ENCODE measurements at places on chromosomes 7 and 10.

DNA sequence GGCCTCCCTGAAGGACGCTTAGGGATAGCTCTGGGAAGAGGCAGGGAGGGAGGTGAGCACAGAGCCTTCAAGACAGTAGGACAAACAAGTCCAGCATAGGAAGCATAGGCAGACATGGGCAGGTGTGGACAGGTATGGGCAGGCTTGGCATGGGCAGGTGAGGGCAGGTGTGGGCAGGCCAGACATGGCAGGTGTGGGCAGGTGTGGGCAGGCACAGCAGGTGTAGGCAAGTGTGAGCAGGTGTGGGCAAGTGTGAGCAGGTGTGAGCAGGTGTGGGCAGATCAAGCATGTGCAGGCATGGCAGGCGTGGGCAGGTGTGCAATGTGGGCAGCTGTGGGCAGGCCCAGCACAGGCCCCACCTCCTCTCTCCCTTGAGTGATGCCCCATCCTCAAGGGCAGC lies 148.8 kb upstream of the ZMIZ1 start:
- DNase-seq, result no peak

- DNase-seq, result no peak
These were observed 56.0 kb upstream of the DDC start for GRCh38 chr7:50621206-50621605.

DNA sequence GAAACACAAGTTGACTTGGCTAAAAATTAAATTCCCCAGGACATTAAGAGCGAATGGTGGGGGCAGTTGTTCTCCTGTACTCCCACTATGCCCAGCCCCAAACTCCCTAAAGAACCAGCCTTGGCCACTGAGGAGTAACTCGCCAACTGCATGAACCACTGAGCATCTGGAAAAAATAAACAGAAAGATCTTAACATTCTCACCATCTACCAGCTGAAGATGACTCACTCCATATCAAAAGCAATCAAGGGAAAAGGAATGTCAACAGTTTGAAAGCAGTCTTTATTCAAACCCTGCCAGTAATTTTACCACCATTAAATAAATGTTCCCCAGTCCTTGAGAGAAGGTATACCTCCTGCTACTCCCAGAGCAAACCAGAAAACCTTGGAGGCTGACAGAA lies 45.4 kb downstream of the CTTNBP2 start:
- DNase-seq, result no peak

DNA sequence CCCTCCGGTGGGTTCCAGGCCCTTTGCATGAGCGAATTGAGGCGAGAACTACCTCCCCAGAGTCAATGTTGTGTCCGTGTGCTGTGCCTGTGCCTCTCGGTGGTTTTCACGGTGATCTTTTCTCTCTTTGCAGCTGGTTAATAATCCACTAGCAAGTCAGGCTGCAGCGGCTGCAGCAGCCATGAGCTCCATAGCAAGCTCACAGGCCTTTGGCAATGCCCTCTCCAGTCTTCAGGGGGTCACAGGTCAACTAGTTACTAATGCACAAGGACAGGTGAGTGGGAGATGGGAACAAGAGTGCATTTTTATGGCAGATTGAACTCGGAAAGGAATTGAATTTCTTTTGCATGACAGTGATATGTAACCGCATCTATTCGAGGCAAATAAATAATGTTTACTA lies 159.7 kb upstream of the YAE1 start:
- DNase-seq, result no peak

DNA sequence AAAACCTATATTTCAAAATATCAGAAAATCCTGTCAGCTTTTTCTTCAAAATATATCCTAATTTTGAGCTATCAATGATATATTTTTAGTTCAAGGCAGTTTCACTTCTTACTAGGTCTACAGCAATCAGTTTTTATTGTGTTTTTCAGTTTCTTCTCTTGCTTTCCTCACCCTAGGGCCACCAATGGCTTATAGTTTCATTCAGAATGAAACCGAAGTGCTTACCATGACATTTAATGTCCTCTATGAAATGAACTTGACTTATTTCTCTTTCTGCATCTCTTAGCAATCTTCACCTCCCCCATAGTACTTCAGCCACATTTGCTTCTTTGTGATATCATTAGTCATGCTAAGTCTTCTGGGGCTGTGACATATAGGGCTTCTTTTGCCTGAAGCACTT lies 100.3 kb downstream of the ARL5B start:
- no peak for DNase-seq

DNA sequence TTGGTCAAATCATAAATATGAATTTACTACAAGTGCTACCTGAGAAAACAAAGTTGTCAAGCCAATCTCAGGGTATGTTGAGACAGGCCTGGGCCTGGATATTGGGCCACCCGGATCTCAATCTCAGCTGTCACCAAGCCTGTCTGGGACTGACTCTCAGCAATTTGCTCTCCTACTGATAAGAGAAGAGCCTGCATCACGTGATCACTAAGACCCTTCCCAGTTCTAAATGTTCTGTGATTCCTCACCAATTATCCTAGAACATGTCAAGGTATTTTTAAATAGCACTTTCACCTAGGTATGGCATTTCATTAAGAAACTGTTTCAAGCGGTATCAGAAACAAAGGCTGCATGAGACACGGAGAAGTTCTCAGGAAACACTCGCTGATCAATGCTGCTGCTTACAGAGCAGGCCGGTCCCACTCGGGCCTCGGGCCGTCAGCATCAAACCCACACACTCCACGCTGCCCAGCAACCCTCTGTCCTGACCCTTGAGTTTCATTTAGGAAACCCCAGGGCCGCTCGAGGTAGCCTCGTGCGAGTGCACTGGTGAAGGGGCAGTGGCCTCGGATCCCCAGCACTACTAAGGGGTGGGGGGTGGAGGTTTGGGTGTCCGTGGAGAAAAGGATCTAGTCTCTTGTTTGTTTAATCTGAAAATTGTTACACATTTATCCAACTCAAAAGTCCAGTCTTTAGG lies 4.1 kb downstream of the KLF6 start:
- DNase-seq, result no peak

GRCh38 chr7:81902536-81902935 lies 132.7 kb upstream of the HGF start:
- DNase-seq, result no peak

DNA sequence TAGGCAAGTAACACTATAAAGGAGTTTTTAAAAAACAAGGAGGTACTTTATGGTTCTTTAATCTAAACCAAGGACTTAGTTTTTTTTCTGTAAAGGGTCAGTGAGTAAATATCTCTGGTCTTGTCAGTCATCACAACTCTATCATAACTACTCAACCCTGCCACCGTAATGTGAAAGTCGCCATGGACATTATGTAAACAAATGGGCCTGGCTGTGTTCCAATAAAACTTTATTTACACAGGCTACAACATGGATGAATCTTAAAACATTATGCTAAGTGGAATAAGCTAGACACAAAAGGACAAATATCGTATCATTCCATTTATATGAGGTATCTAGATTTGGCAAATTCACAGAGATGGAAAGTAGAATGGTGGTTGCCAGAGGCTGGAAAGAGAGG lies 60.8 kb upstream of the SP4 start:
- DNase-seq, result no peak

GRCh38 chr10:74164716-74165529 lies 13.9 kb downstream of the ADK start:
- no peak for DNase-seq

GRCh38 chr10:72334196-72334824 lies 20.4 kb downstream of the DNAJB12 start:
- DNase-seq, result no peak

- no peak for DNase-seq
These were observed 145.1 kb upstream of the MEOX2 start for GRCh38 chr7:15831606-15832005.

DNA sequence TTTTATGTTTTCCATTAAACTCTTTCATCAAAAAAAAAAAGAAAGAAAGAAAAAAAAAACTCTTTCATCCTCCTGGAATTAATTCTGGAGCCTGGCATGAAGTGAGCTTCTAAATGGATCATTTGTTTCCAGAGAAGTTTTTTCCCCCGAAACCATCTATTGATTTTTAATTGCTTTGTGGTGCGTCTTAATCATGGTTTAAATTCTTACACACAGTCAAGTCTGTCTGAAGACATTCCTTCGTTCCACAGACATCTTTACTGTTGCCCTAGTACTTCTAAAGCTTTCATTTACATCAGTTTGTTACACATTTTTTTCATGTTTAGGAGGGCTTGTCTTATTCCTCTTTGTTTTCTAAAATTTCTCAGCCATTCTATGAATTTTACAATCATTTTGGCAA lies 493.4 kb upstream of the FOXK1 start:
- no peak for DNase-seq

DNA sequence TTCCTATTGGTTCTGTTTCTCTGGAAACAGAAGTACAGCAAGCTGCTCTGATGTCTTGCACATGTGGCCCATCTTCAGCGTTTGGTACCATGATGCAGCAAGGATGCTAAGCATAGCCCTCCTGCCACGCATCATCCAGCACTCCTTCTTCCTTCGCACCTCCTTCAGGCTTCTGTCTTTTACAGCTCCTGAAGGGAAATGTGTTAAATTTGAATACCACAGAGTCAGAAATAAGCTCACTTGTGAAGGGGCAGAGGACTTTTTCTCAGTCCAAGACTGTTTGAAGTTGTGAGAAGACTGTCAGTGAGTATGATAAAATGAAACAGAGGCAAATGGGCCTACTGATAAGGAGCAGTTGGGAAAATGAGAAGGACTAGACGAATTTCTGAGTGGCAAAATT lies 20.7 kb downstream of the TSPAN13 start:
- DNase-seq, result no peak

GRCh38 chr10:26802527-26802926 lies 58.2 kb downstream of the ABI1 start:
- DNase-seq, result no peak

GRCh38 chr10:101828766-101829551 lies 10.7 kb upstream of the OGA start:
- DNase-seq, result no peak

DNA sequence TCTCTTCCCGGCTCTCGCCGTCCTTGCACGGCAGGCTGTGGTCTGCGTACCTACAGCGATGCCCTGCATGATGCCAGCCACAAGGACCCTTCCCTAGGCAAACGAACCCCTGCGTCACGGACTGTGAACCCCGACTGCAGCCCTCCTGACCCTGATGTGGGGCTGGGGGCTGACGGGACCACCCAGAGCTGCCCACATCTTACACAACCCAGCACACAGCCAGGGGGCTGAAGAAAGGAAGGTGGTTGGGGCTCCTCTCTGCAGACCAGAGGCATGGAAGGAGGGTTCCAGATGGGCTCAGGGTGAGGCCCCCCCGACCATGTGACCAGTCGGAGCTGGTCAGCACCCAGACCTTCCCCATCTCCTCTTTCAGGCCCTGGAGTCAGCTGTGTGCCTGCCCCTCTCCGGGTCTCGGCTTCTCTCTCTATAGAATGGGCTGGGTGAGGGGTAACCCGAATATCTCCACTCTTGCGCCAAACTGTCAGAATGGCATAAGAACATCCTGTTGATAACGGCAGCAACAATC lies 41.4 kb downstream of the EBF3 start:
- DNase-seq, result no peak

DNA sequence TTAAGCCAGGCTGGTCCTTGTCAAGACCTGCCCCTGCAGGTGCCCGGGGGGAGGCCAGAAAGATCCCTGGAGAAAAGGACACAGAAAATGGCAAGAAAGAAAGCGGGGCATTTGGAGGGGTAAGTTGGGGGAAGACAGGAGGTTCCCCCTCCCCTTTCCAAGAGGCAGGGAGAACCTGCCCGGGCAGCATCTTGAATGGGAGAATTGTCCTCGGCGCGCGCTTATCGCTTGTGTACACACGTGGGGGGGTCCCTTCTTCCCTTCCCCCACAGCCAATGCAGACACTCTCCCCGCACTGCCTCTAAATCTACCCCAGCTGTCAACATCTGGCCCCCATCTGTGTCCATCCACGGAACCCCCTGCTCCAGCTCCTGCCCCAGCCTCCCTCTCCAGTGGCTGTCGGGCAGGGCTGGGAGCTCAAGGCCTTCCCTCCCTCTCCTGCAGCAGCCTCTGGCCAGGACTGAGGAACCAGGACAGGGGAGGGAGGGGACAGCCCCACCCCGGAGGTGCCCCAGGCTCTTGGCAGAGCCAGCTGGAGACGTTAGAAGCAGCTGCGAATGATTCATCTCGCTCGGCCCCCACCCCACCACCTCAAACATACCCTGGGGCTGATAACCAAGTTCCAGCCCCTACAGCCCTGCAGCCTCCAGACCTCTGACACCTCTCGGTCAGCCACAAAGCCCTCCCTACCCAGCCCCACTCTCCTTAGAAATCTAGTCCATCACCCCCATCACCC lies 25.3 kb downstream of the EPHB4 start:
- peak; percentile 80 for DNase-seq

- no peak for DNase-seq
These were observed 2.6 kb downstream of the NPTX2 start for GRCh38 chr7:98619450-98620321.

- no peak for DNase-seq
These were observed 214.5 kb downstream of the AUTS2 start for GRCh38 chr7:69812756-69813155.

- DNase-seq, result peak; percentile 81
These were observed 4.3 kb upstream of the KCNMA1 start for GRCh38 chr10:77641788-77642397.

DNA sequence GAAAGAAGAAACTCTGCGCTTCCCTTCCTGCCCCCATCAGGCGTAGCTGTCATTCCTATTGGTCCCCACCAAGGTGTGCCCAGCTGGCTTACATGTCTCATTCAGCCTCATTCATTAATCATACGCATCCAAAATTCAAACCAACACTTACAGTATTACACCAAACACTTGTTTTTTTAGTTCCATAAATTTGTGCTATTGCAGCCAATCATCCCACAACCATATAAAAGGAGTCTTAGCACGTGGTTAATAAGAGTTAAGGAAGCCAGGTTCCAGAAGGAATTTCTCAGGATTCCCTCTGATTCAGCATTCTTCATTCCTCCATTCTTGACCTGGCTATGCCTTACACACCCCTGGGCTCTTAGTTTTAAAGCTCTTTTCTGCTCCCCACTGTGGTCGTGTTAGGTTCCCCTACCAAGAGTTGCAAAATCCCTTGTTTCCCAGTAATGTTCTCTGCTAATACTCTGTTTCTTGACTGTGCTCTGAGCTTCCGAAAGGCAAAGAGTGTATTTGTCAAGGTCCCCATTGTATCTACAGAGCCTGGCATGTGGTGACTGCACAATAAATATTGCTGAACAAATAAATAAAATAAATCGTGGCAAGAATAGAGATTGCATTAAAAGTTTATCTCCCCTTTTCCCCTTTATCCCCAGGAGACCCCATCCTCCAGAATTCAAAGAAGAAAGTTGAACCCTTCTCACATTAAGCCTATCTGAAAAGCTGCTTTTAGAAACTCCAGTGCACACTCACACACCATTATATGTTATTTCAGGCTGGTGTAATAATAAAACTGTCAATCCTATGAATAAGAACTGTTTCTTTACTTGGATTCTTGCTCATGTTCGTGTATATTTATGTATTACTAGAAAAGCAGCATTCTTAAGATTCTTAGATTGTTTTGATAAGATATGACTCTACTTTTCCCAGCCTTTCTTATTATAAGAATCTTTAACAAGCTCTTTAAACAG lies 514.4 kb downstream of the INHBA start:
- peak; percentile 5 for DNase-seq

- DNase-seq, result no peak
These were observed 29.0 kb downstream of the AKR1D1 start for GRCh38 chr7:138105221-138105620.

GRCh38 chr7:43884617-43885016 lies 15.3 kb upstream of the MRPS24 start:
- DNase-seq, result no peak

All from amniotic stem cell (primary cell).